Activated T-helper 1 cell treated with anti-CD3 and anti-CD28 coated beads, Interleukin-2, amount 50 U/mL, for 16 hours (primary cell): ENCODE measurements at places on chromosomes 16 and 17.

- DNase-seq: no peak
These were observed 37.9 kb upstream of the SMIM36 start for GRCh38 chr17:55549140-55549539.

- DNase-seq: no peak
These were observed 68.1 kb downstream of the TMEM132E start for GRCh38 chr17:34647511-34647910.

- DNase-seq: no peak
These were observed 11.2 kb upstream of the SBK1 start for GRCh38 chr16:28280881-28281836.

- DNase-seq: no peak
These were observed 9.0 kb upstream of the CCDC154 start for GRCh38 chr16:1453316-1453715.

DNA sequence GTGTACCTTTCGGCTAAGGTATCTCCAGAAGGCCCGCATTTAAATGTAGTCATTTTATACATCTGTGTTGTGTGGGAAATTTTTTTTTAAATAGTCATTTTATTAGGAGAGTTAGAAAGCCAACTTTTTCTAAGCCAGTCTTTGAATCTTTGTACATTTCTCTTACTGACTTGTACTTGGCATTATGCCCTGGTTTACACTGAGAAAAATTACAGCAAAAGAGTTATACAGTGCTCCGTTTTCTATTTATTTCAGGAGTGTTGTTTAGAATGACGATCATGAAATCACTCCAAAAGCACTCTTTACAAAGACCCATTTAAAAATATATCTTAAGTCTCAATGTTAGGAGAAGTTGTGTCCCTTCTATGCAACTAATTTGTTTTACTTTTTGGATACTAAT is 91.8 kb downstream of the CYB561 start:
- no peak for DNase-seq

DNA sequence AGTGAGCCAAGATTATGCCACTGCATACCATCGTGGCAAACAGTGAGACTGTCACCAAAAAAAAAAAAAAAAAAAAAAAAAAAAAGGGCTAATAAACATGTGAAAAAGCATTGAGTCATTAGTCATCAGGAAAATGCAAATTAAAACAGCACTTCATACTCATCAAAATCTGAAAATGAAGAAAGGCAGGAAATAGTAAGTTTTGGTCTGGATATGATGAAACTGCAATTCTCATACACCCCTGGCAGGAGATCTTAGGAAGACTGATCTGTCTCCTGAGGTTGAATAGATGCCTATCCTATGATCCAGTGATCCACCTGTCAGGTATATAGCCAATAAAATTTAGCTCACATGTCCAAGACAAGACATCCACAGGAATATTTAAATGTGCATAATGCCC is 212.7 kb downstream of the CPPED1 start:
- DNase-seq: no peak

GRCh38 chr16:80081846-80082245 is 458.9 kb upstream of the DYNLRB2 start:
- DNase-seq: no peak

- no peak for DNase-seq
These were observed 855 bp downstream of the TUFM start for GRCh38 chr16:28845293-28845692.

DNA sequence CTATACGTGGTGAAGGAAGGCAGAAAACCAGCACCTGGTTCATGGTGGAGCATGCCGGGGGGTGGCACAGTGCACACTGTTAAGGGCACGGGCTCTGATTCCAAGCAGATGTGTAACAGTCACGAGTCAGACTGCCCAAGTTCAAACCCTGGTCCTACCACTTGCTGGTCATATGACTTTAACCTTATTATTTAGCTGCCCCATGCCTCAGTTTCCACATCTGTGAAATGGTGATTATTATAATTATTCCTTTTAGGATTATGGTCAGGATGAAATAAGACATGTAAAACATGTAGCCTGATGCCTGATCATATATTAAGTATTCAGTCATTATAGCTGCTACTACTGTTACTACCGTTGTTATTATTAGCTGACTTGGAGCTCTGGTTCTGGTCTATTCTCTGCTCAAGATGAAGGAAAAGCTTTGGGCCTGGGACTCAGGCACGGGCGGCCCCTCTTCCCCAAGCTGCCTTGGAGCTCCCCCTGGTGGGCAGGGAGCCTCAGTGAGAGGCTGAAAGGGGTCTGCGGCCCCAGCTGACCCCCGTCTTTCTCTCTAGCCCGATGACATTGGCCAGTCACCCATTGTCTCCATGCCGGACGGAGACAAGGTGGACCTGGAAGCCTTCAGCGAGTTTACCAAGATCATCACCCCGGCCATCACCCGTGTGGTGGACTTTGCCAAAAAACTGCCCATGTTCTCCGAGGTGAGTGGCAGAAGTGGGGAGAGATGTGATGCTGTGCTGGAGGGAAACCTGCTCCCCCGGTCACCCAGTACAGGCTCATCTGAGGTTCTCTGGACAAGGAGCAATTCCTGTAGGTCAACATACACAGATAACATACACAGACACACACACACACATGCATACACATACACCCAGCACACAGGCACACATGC is 14.0 kb downstream of the NR1D1 start:
- DNase-seq: no peak

DNA sequence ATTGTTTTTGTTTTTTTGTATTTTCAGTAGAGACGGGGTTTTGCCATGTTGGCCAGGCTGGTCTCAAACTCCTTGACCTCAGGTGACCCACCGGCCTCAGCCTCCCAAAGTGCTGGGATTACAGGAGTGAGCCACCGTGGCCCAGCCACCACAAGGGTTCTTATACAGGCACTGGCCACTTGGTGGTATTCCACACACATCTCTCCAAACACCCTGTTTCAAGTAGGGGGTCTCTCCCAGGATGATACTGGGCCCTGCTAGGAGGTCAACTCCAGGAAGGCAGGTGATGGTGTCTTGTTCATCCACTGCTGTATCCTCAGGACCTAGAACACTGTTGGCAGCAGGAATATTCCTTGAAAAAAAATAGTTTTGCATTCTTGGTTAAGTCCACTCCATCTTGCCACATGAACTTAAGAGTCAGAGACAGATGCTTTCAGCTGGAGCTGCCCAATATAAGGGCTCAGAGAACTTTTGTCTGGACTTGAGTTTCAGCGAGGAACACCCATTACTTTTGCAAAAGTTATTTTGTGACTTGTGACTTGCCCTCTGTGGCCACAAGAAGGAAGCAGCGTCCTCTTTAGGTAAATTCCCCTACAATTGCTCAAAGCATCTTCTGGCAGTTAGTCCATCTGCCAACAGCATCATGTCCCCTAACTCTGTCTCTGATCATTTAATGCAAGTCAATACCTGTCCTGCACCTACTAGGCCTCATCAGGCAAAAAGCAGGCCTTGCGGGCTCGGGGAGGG is 7.4 kb upstream of the EEF2K start:
- no peak for DNase-seq

DNA sequence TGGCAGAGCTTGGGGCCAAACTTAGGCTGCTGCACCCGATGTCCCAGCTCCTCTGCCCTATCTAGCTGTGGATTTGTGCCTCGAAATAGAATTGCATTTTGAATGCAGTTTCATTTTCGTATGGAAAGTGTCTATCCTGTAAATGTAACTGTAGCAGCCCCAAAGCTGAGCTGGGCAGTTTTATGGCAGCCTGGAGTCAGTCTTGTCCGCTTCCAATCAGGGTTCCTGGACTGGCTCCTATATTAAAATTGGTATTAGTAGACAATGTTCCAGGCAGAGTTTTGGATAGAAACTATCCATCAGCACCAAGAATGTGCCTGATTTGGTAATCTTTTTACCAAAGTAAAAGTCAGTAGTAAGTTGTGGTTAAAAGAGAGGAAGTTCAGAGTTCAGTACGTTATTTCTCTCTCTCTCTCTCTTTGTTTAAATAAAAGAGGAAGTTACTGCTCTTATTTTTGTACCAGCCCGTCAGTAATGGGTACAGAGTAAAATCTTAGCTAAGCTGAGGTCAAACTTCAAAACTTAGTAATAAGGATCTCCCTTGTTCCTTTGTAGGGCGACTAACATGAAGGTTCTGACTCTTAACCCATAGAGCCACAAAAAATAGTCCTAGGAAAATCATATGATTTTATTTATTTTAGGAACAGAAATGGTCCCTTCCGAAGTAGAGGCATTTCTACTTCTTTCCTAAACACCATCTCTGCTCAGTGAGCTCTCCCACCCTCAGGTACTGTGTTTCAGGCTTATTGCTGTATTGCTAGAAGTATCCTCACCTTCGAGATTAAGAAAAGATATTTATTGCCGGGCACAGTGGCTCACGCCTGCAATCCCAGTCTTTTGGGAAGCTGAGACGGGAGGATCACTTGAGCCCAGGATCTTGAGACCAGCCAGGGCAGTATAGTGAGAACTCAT is 28.0 kb downstream of the PRKCB start:
- DNase-seq: no peak

- DNase-seq: no peak
These were observed 22.8 kb downstream of the ATP6V0D1 start for GRCh38 chr16:67458121-67458641.

DNA sequence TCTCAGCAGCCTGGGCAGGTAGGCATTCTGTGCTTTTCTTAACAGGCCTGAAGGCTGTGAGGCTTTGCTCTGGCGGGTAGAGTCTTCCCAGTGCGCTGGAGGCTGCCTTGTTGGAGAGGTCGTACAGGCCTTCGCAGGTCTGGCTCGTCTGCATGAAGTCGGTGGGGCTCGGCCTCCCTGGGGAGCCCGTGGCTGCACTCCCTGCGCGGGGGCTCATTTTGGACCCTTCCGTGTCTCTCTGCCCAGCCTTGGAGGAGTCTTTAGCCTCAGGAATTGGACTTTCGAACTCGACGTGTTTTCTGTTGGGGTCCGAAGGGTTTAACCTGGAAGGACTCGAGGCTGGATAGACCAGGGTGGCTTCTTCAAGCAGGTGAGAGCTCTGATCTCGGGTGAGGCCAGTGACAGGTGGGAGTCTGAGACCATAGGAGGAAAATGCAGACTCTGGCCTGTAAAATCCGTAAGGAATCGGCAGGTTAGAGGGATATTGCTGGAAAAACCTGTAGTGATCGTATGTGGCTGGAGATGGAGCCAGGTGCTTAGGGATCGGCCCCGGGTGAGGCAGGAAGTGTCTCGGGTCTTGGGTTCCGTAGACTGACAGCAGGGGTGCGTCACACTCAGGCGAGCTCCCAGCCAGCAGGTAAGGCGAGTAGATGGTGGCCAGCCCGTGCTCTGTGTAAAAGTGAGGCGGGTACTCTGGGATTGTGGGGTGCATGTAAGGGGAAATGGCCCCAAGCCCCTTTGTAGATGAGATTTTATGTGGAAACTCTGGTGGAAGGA is 8.6 kb downstream of the ZNF750 start:
- DNase-seq: no peak

- DNase-seq: no peak
These were observed 19.7 kb downstream of the TEKT3 start for GRCh38 chr17:15321556-15322251.

DNA sequence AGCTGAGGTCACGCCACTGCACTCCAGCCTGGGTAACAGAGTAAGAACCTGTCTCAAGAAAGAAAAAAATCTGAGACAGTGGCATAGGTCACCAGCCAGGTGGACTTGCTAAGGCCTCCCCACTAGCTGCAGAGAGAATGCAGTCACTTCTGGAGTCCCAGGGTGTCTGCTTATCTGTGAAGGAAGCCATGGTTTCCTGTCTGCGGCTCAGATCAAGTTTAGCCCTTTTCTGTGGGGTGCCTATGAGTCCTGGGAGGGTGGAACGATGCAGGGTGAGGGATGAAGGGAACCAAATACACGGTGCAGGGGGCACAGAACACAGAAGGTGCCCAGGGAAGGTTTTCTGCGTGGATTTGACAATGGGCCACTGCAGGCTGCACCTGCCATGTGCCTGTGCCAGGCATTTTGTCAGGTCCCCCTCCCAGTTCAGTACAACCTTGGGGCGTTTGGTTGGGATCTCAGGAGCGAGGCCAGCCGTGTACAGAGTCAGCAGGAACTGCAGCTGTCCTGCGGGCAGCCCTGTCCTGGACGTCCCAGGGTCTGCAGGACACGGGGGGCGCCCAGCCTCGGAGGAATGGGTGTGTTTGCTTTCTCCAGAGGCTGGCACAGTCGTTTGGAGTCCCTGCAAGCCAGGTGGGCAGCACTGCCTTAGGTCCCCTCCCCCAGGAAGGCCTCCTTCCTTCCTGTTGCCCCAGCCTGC is 41.8 kb downstream of the RAB11FIP4 start:
- no peak for DNase-seq

DNA sequence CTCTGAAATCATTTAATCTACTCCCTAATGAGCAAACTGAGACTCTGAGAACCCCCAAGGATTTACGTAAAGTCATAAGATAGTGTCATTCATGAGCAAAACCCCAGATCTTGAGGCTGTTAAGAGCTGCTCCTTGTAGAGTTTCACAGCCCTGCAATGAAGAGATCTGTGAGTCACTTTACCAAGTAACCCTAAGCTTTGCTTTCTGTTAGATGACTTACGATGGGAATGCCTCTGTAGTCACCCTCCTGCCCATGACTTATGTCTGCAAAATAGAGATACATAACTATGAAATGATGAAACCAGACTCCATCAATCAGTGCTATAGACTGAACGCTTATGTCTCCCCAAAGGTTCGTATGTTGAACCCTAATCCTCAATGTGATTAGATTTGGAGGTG is 117.7 kb downstream of the HS3ST3A1 start:
- no peak for DNase-seq

DNA sequence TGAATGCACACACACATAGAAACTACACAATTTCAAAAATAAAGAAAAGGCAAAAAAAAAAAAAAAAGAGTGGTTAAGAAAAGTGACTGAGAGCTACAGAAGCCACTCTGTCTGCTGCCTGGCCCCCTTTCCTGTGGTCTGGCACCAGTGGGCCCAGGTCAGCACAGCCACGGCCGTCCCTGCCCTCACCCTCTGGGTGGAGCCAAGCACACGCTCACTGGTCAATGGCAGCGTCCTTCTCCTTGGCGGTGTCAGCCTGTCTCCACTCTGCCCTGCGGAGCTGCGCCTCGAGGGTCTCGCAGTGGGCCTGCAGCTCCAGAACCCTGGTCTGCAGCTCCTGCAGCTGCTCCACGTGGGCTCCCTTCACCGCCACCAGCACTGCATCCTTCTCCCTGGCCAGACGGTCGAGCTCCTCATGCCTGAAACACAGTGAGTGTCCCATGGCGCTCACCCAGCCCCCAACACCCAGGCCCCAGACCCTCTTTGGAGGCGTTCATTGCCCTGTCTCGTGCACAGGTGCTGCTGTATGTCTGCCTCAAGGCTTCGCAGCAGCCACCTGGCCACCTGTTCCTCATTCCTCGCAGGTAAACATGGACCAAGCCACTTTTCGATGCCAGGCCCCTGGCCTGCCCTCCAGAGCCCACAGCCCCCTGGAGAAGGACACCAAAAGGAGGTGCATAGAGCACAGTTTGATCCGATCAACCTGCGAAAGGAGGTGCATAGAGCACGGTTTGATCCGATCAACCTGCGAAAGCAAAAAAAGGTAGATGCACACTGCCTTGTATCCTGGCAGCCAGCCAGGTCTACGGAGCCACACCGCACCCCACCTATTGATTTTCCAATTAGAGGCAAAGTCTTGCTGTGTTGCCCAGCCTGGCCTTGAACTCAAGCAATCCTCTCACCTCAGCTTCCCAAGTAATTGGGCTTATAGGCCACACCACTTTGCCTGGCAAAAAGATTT is 24.4 kb downstream of the CCDC57 start:
- no peak for DNase-seq
